ENCODE measurements at places on chromosomes 5 and 9.

DNA sequence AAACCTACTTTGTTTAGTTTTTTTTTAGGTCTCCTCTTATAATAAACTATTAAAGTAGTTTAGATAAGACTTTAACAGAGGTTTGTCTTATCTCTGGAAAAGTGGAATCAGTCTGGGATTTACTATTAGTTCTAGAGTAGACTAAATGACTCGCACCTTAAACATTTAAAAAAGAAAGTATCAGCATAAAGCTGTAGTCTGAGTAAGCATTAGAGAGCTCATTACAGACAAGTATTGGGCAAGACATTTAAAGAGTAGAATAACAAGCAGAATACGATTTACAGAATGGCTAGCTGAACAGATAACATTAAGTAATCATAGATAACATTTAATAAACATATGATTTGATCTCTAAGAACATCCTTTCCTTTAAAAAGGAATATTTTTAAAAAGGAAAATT is 226.0 kb upstream of the DMAC1 start:
- DNase-seq = no peak

DNA sequence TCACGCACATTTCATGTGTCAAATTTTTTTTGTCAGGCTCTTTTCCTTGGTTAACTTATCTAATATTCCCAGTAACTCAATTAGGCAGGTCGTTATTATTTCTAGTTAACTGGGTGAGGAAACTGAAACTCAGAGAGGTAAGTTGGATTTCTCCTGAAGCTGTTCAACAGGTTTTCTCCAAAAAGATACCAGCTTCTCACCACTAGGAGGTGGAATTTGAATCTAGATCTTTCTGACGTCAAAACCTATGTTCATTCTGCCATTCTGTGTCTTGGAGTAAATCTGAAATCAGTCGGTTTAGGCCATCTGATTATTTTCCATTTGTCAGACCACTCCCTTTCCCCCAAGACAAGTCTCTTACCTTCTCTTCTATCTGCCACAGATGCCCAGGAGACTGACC is 572.9 kb downstream of the ACTL7B start:
- no peak for DNase-seq

GRCh38 chr9:12702160-12702758 is 9.1 kb downstream of the TYRP1 start:
- no peak for DNase-seq

DNA sequence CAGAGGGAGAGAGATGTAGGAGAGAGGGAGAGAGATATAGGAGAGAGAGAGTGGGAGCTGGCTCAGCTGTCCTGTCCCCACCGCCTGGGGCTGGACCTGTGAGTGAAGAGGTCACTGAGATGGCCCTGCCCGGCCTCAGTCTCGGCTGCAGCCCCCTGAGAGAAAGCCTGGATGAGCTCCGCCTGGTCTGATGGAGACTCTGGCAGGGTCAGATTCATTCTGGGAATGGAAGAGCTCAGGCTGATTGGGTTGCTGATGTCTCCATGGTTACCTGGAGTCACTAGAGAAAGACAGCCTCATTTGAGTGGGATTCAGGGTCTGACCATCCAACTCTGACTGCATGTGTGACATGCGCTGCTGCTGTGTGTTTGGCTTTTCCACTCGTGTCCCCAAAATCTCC is 27.1 kb upstream of the SEMA4D start:
- DNase-seq = no peak

DNA sequence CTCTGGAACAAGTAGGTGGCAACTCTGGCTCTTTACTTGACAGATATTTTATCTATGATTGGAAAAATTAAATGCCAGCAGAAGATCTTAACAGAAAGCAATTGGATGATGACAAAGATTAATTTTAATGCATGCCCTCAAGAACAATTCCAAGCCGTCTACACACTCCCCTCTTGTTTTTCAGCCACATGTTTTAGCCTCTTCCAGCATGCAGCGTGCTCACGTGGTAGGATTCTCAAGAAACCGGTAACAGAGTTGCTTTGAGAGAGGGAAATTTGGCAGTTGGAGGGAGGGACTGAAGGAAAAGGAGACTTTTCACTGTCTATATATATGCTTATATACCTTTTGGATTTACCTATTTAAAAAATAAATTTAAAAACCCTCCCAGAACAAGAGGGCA is 48.3 kb upstream of the FANCC start:
- no peak for DNase-seq

DNA sequence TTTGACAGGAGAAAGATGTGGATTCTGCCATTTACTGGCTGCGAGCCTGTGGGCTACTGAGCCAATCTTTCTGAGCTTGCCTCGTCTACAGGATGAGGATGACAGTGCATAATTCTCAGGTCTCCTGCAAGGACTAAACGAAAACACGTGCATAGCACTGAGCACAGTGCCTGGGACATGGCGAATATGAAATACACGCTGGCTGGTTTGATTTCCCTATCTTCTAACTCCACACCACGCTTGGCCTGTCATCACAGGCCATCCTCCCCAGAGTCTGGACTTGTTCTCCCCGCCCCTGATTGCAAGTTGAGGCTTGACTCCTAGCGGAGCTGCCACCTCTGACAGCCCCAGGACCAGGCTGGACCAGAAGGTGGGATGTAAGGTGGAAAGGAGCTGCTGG is 37.9 kb downstream of the ARPC5L start:
- DNase-seq = no peak

DNA sequence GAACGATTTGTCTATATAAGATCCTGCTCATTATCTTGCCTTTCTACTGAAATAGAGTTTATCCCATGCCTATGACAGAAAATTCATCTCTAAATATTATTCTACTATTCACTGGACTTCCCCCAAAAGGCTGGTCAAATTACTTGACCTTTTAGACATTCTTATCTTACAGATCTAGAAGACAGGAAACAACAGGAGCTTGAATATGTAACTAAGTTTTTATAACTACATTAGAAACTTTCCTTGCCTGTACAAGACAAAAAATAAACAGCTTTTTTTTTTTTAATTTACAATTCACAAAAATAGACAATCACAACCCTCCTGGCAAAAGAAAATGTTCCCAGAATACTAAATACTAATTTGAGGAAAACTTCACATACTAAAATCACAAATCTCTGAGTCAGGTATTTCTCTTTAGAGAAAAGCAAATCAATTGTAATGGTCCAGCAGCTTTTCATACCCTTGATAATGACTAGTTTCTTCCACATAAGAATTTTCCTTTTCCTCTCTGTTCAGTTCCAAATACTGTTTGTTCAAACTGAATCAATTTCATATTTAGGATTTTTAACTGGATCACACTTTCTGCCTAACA is 68.6 kb downstream of the MLLT3 start:
- no peak for DNase-seq

GRCh38 chr5:6772886-6773285 is 59.7 kb downstream of the TENT4A start:
- DNase-seq = no peak

Measured in stimulated activated CD8-positive, alpha-beta memory T cell treated with anti-CD3 and anti-CD28 coated beads, Interleukin-2, amount 100 ng/mL, for 1 hour (primary cell).